ENCODE measurements at places on chromosomes 3 and 15. TPM values are rescaled to one million over a fixed set of nuclear protein-coding genes. Genes with fewer than 3 reads are reported as not detected.

Gene FOXB1
- total RNA-seq: not detected

Gene FGF7
- total RNA-seq: not detected

Gene TIGIT
- total RNA-seq: not detected

Gene P2RY12
- not detected for total RNA-seq

Gene CD96
- total RNA-seq: 0.13 TPM

DNA sequence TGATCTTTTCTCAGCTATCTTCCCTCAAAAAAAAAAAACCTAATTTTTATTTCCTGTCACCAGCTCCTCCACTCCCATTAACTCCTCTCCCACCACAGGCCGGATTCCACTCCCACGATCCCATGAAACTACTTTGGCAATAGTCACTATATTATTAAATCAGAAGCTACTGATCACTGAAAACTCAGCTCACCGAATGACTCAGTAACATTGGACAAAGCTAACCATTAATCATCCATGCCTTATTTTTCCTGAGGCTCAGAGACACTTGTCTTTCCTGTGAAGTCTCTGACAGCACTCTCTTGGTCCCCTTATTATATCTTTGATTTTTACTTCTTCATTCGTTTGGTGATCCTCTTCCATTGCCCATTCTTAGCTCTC lies 260.2 kb downstream of the CGGBP1 start:
- no peak overlapping the region for H3K27ac ChIP-seq
- peaks cover 7% of the 10 kb centered on the region for H3K27me3 ChIP-seq
- H3K4me3 ChIP-seq: no peak overlapping the region
- no peaks in the 10 kb centered on the region for H3K36me3 ChIP-seq

- no peak overlapping the region for H3K4me3 ChIP-seq
- H3K27me3 ChIP-seq: peaks cover 29% of the 10 kb centered on the region
- no peak for DNase-seq
- H3K4me1 ChIP-seq: peaks cover 15% of the 10 kb centered on the region
Measured at GRCh38 chr3:57164217-57164656, 916 bp downstream of the IL17RD start.

DNA sequence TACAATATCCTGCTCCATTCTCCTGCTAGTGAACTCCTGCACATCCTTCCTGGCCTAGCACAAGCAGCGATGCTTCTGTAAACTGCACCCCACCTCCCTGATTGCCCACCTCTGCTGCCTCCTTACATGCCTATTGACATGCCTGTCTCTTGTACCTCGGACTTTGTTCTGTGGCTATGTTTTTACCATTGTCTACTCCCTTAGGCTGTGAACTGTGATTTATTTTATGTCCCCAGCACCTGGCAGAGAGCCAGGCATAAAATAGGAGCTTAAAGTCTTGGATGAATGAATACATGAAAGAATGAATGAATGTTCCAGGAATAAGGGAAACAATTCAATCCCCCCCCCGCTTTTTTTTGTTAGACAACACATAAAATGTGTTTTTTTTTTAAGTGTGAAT lies 210.0 kb downstream of the MYRIP start:
- H3K27ac ChIP-seq: no peak overlapping the region
- H3K4me3 ChIP-seq: no peak overlapping the region
- H3K36me3 ChIP-seq: no peaks in the 10 kb centered on the region
- no peak for DNase-seq
- H3K4me1 ChIP-seq: no peaks in the 10 kb centered on the region

GRCh38 chr3:161946443-161946960 lies 449.9 kb downstream of the OTOL1 start:
- no peaks in the 10 kb centered on the region for H3K36me3 ChIP-seq
- H3K4me1 ChIP-seq: no peaks in the 10 kb centered on the region
- DNase-seq: no peak
- no peaks in the 10 kb centered on the region for H3K27me3 ChIP-seq

DNA sequence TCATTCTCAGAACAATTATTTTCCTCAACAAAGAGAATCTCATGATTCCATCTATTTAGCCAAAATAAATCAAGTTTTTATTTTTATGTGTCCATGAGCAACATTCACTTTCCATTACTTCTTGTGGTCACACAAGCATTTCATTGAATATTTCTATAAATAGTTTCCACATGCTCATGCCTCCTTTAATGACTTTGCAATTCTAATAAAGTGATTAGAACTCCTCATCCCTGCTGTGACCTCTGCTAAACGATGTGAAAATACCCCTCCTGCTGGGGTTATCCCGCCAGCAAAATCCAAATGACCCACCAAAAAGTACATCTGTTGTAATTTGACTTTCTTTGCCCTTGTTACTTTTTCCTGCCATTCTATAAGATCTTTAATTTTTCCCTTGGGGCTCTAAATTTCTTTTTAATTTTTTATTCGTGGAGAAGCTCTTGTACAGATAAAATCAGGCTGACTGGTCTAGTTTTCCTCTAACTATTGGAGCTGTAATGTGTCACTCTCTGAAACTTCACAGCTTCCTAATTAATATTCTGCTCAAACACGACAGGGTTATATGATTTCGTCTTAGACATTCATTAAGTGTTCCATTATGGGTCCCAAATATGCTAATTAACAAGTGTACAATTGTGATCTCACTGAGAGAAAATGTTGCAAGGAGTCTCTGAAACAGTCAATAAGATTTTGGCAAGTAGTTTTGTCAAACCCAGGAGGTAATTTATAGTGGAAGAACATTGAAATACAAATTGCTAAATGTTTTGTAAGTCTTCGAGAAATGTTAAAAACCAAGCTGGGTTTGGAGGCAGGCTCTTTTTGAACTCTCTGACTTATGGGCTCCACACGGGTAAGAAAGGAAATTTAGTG lies 533.1 kb upstream of the NAALADL2 start:
- no peak overlapping the region for H3K27ac ChIP-seq
- H3K4me3 ChIP-seq: no peak overlapping the region
- no peaks in the 10 kb centered on the region for H3K27me3 ChIP-seq
- peaks cover 19% of the 10 kb centered on the region for H3K4me1 ChIP-seq
- H3K36me3 ChIP-seq: no peaks in the 10 kb centered on the region

- H3K4me1 ChIP-seq: peaks cover 19% of the 10 kb centered on the region
- no peaks in the 10 kb centered on the region for H3K27me3 ChIP-seq
- no peaks in the 10 kb centered on the region for H3K36me3 ChIP-seq
- no peak for DNase-seq
- no peak overlapping the region for H3K27ac ChIP-seq
Measured at GRCh38 chr3:34216711-34217335, 418.4 kb downstream of the PDCD6IP start.

GRCh38 chr3:131151-131888 lies 65.2 kb upstream of the CHL1 start:
- H3K4me1 ChIP-seq: no peaks in the 10 kb centered on the region
- H3K4me3 ChIP-seq: no peak overlapping the region
- H3K27ac ChIP-seq: no peak overlapping the region
- no peak for DNase-seq
- H3K36me3 ChIP-seq: no peaks in the 10 kb centered on the region
- H3K27me3 ChIP-seq: no peaks in the 10 kb centered on the region

- no peak for DNase-seq
- no peak overlapping the region for H3K27ac ChIP-seq
- H3K4me3 ChIP-seq: no peak overlapping the region
- no peaks in the 10 kb centered on the region for H3K4me1 ChIP-seq
- H3K36me3 ChIP-seq: no peaks in the 10 kb centered on the region
- no peaks in the 10 kb centered on the region for H3K27me3 ChIP-seq
Measured at GRCh38 chr3:39750712-39751111, 58.7 kb upstream of the MYRIP start.

DNA sequence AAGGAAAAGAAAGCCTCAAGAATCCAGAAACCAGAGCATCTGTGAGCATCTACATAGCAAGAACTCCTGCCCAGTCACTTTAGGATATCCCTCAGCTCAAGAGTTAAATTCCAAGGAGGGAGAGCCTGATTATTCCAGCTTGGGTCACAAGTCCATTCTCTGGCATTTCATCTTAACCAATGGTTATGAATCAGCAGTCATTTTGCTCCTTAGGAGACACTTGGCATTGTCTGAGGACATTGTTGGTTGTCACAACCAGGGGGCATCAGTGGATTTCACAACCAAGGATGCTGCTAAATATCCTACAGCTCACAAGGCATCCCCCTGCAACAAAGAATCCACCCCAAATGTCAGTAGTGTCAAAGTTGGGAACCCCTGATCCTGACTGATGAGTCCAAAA lies 51.0 kb upstream of the LMCD1 start:
- no peaks in the 10 kb centered on the region for H3K36me3 ChIP-seq
- no peak overlapping the region for H3K27ac ChIP-seq
- H3K4me3 ChIP-seq: no peak overlapping the region
- H3K27me3 ChIP-seq: no peaks in the 10 kb centered on the region
- peaks cover 2% of the 10 kb centered on the region for H3K4me1 ChIP-seq

- no peak overlapping the region for H3K4me3 ChIP-seq
- peak; percentile 19 for DNase-seq
- H3K4me1 ChIP-seq: no peaks in the 10 kb centered on the region
- H3K36me3 ChIP-seq: no peaks in the 10 kb centered on the region
Measured at GRCh38 chr3:180804916-180805315, 107.6 kb upstream of the FXR1 start.

- peaks cover 17% of the 10 kb centered on the region for H3K36me3 ChIP-seq
- no peaks in the 10 kb centered on the region for H3K27me3 ChIP-seq
- peak; percentile 64 for DNase-seq
- no peak overlapping the region for H3K27ac ChIP-seq
- H3K4me3 ChIP-seq: no peak overlapping the region
Measured at GRCh38 chr3:112629425-112629824, 11.5 kb downstream of the CCDC80 start.

DNA sequence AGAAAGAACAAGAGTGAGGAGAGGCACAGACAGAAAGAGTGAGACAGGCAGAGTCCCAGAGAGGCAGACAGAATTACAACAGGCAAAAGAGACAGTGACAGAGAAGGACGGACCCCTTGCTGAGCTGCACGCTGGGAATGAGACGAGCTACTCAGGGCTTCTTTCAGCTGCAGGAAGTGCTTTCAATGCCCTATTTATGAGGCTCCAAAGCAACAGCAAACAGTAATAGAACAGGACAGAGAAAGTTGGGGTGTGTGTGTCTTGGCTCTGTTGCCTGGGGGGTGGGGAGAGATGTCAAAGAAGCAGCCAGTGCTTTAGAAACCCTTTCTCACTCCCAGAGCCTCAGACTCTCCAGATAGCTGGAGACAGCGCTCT lies 502 bp upstream of the TIMP4 start:
- DNase-seq: no peak
- no peak overlapping the region for H3K27ac ChIP-seq
- H3K27me3 ChIP-seq: no peaks in the 10 kb centered on the region
- H3K36me3 ChIP-seq: no peaks in the 10 kb centered on the region
- H3K4me3 ChIP-seq: no peak overlapping the region

- no peaks in the 10 kb centered on the region for H3K27me3 ChIP-seq
- H3K27ac ChIP-seq: no peak overlapping the region
- H3K4me1 ChIP-seq: peaks cover 27% of the 10 kb centered on the region
- DNase-seq: no peak
Measured at GRCh38 chr3:155026999-155027591, 53.0 kb upstream of the MME start.

DNA sequence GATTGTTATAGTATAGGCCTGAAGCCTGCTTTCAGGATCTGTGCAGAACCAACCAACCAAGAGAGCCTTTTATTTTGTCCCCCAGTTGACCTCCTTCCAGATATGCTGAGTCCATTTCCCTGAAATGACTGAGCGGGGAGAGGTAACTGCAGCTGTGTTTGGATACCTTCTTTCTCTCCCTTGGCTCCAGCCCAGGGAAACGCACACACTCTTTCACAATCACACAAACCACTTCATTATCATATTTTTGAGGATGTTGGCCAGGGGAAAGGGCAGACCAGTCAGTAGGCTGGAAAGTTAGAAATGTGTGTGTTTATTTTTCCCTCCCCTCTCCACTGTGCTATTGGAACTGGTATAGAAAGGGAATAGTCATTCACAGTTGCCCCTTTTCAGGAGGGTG lies 417.7 kb upstream of the TBL1XR1 start:
- peaks cover 20% of the 10 kb centered on the region for H3K4me1 ChIP-seq
- H3K27me3 ChIP-seq: no peaks in the 10 kb centered on the region
- H3K36me3 ChIP-seq: no peaks in the 10 kb centered on the region
- H3K27ac ChIP-seq: no peak overlapping the region

DNA sequence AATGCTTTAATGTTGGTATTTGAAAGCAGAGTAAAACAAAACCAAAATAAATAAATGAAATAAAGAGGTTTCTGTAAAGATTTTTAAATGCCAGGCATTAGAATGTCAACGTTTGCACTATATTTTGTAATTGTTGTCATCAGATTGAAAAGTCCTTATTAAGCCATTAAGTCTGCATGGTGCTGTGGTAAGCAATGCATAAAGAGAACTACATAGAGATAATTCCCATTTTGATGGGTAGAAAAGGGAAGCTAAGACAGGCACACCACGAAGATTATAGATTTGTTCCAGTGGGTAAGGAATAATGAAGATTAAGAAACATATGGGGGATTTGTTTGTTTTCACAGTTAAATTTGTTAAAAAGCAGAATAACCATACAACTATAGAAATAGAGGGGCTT lies 52.5 kb upstream of the PPARG start:
- peak overlapping the region; percentile 38 for H3K27ac ChIP-seq
- H3K27me3 ChIP-seq: no peaks in the 10 kb centered on the region
- H3K36me3 ChIP-seq: no peaks in the 10 kb centered on the region
- DNase-seq: no peak
- peaks cover 35% of the 10 kb centered on the region for H3K4me1 ChIP-seq

DNA sequence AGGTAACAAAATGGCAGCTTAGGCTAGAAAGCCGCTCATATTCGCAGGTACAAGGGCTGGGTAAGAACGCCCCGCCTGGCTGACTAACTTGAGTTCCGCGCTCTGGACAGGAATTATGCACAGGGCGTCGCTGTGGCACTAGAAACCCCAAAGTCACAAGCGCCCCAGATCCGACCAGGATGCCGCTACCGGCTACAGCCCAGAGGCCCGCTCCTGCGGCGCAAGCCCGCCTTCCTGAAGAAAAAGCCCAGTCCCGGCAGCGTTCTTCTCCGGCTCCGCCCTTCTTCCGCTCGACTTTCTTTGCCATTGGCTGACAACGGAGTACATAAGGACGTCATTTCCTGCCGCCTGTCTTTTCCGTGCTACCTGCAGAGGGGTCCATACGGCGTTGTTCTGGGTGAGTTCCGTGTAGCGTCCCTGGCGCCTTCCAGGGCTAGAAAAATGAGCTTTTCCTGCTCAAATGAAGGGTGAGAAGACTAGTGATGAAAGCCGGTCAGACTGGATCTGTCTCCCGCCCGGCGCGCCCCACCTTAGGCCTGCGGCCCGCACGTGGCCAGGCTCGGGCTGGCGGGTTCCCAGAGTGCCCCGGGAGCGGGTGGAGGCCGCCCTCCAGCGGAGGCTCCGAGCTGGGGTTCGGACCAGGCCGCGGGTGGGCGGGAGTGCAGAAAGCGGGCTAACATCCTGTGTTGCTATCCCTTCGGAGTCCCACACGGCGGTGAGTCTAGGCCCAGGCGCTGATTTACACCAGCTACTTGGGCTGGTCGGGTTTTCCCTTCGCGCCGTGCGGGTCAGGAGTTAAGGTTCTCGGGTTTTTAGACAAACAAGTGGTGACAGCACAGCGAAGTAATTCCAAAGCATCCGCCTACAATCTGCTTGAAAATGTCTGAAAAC lies at the start of gene RPSA:
TSS of gene RPSA (plus strand) at position 353 of the 891 bp plus-strand sequence. CDS start 934 bp downstream, outside the sequence.
- no peaks in the 10 kb centered on the region for H3K27me3 ChIP-seq
- peak within 1 kb of the TSS; percentile 63 for H3K4me3 ChIP-seq
- DNase-seq: peak; percentile 94
- peaks cover 48% of the 10 kb centered on the region for H3K36me3 ChIP-seq
- peaks cover 12% of the 10 kb centered on the region for H3K4me1 ChIP-seq
